ENCODE measurements at places on chromosomes 3 and 15. TPM values are rescaled to one million over a fixed set of nuclear protein-coding genes. Genes with fewer than 3 reads are reported as not detected.
A peak's percentile ranks its signal among the peaks of the same experiment; 100 is the strongest.

Gene MITF
- not detected for total RNA-seq

Gene RTP1
- not detected for total RNA-seq

GRCh38 chr3:40240921-40241320 is 68.6 kb upstream of the EIF1B start:
- no peak overlapping the region for H3K4me3 ChIP-seq
- H3K27me3 ChIP-seq: no peaks in the 10 kb centered on the region
- no peak overlapping the region for H3K27ac ChIP-seq
- DNase-seq: no peak
- H3K36me3 ChIP-seq: peaks cover 2% of the 10 kb centered on the region

DNA sequence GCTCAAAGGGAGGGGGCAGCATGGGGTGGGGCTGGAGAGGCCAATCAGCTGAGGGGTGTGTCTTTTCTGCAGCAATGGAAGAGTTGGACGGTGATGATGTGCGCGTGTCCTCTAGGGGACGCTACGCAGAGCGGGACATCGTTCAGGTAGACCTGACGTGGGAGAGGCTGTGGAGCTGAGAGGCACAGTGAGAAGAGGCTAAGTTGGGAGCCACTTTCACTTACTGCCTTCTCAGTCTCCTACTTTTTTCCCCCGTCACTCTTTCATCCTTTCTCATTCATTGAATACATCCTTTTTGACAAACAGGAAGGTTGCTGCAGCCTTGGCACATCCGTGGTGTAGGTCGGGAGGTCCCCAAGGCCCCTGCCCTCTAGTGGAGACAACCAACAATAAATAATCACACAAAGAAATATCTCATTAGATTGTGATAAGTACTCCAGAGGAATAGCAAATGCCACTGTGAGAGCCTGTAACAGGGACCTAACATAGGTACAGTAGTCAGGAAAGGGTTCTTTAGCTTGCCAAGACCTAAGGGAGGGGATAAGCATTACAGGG is 4.4 kb upstream of the BRPF1 start:
- peaks cover 1% of the 10 kb centered on the region for H3K36me3 ChIP-seq
- H3K27ac ChIP-seq: peak overlapping the region; percentile 66
- peak overlapping the region; percentile 64 for H3K4me3 ChIP-seq
- DNase-seq: peak; percentile 78
- H3K27me3 ChIP-seq: no peaks in the 10 kb centered on the region
- peaks cover 32% of the 10 kb centered on the region for H3K4me1 ChIP-seq

Gene LMAN1L
- not detected for total RNA-seq

Gene GOLGA8B
- 86.9 TPM for total RNA-seq

Gene TRIM42
- not detected for total RNA-seq

Data from activated CD8-positive, alpha-beta T cell treated with anti-CD3 and anti-CD28 coated beads for 36 hours (primary cell).